ENCODE measurements at places on chromosomes 1 and 21.

DNA sequence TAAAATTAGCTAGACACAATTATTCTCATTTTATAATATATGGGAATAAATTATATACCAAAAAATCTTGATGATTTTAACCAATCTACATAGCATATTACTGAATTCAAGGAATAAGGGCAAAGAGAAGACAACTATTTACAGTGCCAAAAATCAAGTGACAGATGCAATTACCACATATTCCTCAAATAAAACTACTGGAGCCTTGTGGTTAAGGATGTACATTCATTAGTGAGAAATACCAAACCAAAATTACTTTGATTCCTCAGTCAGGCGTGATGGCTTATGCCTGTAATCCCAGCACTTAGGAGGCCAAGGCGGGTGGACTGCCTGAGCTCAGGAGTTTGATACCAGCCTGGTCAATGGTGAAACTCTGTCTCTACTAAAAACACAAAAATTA lies 68.8 kb upstream of the RBM34 start:
- no peak for DNase-seq

- DNase-seq: no peak
These were observed 28.8 kb downstream of the EDN2 start for GRCh38 chr1:41455479-41456332.

GRCh38 chr1:87682565-87682964 lies 353.9 kb downstream of the LMO4 start:
- no peak for DNase-seq

DNA sequence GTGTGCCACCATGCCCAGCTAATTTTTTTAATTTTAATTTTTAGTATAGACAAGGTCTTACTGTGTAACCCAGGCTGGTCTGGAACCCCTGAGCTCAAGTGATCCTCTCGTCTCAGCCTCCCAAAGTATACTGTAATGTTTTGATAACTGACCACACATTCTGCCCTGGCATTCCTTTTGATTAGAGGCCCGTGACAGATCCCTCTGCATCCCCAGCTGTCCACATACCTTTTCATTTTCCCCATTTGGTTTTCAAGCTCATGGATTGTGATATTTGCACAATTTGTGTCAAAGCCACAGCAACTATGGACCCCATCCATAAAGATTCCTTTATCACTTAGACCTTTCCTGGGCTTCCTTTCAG lies 116.8 kb upstream of the ATP1A1 start:
- no peak for DNase-seq

DNA sequence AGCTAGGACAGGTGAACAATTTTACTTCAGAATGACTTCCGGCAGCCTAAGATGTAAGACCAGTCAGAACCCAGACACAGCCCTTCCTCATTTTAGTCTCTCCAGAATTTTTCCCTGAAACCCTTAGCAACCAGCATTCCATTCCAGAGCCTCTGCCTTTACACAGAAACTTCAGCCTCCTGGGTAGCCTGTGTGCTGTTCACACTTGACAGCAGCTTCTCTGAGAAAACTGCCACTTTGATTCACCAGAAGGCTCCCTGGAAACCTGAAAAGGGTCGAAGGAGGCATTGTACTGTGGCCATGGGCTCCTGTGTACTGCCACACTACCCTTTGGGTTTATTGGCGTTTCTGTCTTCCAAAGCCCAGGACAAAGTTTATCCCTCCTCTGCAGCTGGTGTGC lies 17.4 kb downstream of the HYI start:
- no peak for DNase-seq

GRCh38 chr1:205521686-205522085 lies 17.2 kb downstream of the CDK18 start:
- DNase-seq: no peak

DNA sequence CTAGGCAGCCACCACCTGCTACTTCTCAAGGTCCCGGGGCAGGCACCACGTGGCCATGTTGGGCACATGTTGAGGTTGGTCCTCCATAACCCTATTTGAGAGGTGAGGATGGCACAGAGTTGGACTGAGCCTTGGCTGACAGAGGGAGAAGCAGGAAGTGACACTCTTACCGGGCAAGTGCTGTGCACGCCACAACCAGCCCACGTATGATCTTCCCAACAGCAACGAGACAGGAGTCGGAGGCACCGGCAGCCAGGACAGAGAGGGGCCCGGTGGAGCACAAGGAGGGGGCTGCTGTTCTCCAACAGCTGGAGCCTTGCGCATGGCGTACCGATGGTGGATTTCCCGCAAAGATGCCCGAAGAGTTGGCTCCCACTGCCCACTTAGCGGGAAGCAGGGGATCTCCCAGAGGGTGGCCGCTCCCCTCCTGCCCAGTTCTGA lies 3.4 kb downstream of the CLEC20A start:
- DNase-seq: no peak

DNA sequence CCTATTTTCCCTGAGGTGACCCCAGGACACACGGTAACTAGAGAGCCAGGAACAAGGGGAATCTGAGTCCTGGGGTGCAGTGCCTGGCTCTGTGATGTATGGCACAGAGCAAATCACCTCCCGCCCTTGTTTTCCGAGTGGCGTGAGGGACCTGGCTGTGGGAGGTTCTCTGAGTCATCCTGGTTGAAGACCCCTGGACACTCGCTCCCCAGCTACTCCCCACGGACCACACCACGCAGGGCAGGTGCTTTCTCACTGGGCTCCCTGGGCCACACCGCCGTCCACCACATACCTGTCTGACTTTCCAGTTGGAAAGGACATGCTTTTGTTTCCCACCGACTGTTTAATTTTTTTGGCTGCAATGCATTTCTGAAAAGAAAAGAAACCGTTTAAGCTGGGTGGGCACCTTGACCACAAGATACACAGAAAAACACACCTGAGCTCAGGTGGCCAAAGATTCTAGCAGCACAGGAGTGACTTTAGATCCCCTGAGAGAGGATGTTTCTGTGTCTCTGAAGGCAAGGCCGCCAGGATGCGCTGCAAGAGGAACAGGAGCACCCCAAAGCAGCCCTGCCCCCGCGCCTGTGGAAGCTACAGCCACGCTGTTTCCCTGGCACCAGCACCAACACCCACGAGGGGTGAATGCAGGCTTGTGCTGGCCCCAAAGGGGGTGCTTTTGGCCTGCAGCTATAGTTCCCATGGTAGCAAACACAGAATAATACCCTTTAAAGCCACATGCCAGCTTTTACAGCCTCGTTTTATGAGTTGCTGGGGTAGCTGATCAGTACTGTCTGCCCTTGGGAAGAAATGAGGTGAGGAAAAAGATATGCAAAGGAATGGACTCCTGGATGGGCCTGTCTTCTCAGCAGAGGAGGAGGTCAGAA lies 8.1 kb upstream of the SRM start:
- peak; percentile 40 for DNase-seq

- DNase-seq: no peak
These were observed 278.2 kb downstream of the RRAGC start for GRCh38 chr1:38581396-38581795.

DNA sequence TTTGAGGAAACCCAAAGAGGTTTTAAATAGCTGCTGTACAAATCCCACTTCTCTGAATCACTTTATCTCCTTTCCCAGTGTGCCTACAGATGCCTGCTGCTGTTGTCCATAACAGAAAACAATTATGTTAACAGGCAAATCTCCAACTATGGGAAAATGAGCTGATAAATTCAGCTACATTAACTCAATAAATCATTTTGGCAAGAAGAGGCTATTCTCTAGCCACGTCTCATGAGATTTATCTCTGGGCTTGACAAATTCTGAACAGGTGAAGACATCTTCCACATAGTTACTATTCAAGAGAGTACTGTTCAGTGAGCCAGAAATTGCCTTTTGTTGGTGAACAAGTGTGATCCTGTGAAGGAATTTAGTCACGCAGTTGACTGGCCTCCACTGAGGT lies 327.1 kb upstream of the FMN2 start:
- no peak for DNase-seq

DNA sequence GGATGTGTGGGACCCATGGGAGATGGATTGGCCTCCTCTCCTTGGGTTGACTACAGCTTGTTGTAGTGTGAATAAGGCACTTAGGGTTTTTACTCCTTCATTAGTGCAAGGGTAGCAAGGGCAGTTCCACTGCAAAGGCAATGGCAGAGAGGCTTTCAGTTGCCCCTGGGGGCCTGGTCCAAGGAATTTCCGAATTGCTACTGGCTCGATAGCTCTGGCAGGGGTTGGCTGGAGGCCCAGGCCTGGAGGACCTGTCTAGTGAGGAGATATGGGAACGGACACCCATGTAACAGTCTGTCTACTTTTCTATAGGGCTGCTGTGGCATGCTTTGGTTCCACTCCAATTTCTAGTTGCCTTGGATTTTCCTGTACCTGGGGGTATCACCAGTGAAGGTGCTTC lies 218.9 kb upstream of the C1orf105 start:
- DNase-seq: no peak

DNA sequence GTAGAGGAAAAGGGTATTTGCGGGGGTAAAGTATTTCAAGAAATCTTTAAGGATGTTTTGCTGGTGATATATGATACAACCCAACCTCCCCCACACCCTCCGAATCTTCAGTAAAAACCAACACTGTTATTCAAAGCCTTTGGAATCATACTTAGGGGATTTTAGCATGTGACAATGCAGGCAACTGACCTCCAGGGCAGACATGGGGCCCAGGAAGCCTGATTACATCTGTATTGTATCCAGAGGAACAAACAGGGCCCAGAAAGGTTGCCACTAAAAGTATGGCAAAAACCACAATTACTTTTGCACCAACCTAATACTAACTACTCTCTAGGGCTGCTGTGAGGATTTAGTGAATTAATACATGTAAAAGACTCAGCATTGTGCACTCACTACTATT lies 43.9 kb upstream of the CNN3 start:
- no peak for DNase-seq

DNA sequence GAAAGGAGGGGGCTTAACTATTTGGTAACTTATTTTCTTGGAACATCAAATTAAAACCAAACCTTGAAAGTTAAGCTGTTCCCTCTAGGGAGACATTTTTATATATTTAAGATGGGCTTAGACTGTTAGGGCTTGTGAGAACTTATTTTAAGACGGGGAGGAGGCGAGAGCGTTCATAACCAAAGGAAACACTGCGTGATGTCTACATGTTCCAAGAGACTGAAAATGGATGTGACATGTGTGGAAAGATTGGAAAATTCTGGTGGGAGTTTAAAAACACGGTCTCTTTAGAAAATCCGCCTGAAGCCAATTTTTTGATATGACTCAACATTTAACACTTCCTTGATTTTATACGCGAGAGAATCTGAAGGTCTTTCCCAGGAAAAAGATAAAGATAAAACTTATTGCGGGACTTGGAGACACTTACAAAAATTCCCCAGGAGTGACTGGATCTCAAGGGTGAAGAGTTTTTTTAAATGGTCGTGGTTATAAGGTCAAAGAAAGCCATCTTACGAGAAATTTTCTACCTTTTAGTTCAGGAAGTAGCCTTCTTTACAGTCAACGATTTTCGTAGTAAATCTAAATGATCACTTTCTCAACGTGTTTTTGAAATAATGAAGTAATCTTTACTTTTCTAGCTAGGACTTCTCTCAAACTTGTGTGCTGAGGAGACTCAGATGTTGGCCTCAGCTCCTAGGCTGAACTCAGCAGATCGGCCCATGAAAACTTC lies 828 bp downstream of the PNRC2 start:
- no peak for DNase-seq

DNA sequence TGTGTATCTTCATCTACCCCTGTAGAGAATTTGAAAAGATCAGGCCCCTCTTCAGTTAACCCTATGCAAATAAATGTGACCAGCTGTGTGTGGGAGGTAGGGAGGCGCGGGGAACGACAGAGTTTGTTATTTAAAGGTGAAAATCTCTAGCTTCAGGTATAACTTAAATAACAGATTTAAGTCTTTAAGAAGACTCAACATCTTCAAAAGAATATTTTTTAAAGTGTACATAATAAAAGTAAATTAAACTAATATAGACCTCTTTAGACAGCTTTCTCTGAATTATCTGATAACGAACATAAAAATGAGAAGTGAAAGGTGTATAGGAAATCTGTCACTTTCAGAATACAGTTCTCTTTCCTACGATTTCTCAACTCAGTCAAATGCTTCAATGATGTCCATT lies 16.0 kb downstream of the ANGPTL3 start:
- no peak for DNase-seq

DNA sequence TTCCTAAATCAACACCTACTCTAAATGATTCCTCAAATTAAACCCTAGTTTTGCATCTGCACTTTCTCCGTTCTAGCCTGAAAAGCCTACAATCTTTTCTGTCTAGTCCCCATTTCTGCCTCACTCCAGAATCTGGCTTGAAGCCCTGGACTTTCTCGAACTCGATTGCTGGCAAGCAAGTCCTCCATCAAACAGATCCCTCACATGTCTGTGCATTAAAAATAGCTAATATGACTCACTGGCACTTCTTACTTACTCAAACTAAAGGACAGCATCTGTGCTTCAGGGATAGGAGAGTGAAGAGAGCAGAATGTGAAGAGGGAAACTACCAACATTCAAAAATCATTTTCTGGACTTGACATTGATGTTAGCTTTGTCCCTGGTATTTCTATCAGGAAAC lies 51.8 kb upstream of the CXADR start:
- no peak for DNase-seq

DNA sequence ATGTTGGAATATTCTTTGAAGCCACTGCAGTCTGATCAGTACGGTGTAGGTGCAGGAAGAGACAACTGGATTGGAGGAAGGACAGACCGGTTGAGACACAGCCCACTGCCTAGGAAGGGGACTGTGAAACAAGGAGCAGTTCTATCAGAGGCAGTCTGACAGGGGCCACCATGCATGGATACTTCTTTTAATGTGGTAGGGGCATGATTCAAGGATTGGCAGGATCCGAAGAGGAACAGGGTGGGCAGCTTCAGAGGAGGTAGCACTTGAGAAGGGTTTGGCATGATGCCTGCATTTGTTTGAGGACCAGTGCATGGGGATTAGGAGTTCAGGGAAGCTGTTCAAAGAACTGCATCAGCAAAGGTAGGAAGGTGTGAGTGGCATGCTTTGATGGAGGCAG lies 167.9 kb downstream of the DYRK1A start:
- no peak for DNase-seq

DNA sequence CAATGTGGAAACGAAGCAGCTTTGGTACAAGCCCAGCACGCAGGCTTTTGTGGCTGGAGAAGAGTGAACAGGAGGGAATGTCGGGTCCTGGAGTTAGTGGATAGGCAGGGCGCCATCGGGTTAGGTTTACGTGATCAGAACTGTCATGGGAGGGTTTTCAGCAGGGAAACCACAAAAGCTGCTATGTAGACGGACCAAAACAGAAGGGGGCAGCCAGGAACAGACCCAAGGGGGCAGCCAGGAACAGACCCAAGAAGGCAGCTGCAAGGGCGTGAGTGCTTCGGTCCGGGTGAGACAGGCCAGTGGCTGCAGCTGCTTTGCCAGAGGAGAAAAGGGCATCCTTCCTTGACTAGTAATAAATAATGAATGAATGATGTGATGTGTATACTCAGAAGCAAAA lies 77.5 kb upstream of the KIF1B start:
- no peak for DNase-seq
